ENCODE measurements at places on chromosomes 11 and 22.

GRCh38 chr22:40855979-40856512, 393 bp downstream of the ST13 start:
- peak; percentile 43 for DNase-seq

- no peak for DNase-seq
Observed at GRCh38 chr11:37963440-37963839, 1365.4 kb upstream of the RAG2 start.

DNA sequence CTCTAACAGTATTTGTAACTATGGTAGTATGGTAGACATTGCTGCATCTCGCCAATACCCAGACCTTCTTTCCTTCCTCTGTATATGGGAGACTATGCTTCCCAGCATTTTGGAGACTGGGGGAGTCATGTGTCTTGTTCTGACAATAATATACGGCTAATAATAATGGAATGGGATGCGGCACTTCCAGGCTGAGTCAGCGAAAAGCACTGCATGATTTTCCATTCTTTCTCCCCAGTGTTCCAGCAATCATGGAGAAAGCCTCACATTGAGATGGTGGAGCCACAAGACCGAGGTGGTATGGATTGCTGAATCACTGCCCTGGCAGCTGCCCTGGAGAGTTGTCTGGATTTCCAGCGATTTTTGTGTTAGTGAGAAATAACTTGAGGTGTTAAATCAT, 77.1 kb upstream of the FIBIN start:
- no peak for DNase-seq

DNA sequence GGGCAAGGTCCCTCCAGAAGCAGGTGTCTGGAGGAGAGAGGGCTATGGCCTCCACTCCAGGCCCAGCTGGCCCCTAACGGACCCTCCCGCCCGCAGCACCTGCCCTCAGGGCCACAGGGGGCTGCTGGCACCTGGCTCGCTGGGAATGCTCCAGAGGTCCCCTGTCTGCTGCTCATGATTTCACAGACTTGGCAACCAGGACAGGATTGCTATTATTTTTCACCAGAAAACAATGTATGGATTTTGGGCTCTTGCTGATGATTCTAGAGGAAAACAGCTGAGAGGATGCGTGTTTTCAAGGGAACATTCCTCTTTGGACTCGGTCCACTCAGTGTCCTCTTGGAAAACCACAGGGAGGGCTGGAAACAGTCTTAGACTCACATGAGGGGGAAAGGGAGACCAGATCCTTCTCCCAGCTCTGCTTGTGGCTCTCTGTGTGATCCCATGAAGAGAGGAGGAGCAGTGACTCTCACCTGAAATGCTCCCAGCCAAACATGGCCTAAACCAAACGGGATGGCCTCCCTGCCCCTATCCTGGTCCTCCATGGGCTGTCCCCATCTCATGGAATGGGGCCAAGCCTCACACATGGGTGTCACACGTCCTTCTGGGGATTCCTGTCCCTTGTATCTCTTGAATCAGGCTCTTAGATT, 15.8 kb downstream of the MYEOV start:
- no peak for DNase-seq

DNA sequence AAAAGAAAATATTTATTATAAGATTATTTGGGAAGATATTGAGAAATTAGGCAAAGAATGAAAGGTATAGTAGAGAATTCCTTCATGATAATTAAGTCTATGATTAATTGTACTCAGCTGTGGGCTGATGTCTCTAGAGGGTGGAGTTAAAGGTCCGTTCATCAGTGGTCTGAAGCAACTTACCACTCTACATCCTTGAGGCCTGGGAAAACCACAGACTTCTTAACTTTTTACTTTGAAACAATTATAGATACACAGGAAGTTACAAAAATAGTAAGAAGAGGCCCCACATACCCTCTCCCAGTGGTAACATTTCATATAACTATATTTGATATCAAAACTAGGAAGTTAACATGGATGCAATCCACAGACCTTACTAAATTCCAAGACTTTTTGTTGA, 167.0 kb upstream of the NECTIN1 start:
- DNase-seq, result no peak

GRCh38 chr11:131274233-131274632, 96.2 kb upstream of the NTM start:
- no peak for DNase-seq

GRCh38 chr11:78397398-78397797, 20.2 kb downstream of the GAB2 start:
- DNase-seq, result peak; percentile 48

DNA sequence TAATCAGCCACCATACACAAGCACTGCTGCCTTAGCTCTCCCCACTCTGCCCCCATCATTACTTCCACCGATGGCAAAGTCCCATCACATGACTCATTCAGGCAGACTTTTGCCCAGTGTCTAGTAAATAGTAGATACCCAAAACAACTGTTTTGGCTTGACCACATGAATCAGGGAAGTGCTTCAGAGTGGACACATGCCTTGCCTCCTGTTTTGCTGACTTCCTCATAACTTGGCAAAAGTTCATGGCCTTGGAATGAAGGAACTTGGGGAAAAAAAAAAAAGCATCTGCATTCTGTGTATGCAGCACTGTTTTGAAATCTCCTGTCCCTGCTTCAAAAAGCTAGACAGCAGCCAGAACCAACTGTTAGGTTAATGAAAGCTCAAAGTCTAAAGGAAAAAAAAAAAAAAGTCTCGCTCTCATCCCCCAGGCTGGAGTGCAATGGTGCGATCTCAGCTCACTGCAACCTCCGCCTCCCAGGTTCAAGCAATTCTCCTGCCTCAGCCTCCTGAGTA, 335.3 kb downstream of the FAM181B start:
- peak; percentile 35 for DNase-seq

DNA sequence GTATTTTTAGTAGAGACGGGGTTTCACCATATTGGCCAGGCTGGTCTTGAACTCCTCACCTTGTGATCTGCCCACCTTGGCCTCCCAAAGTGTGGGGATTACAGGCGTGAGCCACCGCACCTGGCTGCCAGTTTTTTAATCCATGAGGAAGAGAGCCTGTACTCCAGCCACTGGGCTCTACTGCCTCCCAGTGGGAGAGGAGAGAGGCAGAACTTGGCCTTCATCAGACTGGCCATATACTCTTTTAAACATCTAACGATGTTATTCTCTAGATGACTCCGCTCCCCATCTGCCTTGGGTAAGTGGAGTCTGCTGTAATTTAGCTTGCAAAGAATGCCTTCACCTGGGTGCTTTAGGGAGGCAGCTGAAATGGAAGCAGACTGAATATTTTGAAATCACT, 34.6 kb downstream of the SLC6A5 start:
- DNase-seq, result no peak

DNA sequence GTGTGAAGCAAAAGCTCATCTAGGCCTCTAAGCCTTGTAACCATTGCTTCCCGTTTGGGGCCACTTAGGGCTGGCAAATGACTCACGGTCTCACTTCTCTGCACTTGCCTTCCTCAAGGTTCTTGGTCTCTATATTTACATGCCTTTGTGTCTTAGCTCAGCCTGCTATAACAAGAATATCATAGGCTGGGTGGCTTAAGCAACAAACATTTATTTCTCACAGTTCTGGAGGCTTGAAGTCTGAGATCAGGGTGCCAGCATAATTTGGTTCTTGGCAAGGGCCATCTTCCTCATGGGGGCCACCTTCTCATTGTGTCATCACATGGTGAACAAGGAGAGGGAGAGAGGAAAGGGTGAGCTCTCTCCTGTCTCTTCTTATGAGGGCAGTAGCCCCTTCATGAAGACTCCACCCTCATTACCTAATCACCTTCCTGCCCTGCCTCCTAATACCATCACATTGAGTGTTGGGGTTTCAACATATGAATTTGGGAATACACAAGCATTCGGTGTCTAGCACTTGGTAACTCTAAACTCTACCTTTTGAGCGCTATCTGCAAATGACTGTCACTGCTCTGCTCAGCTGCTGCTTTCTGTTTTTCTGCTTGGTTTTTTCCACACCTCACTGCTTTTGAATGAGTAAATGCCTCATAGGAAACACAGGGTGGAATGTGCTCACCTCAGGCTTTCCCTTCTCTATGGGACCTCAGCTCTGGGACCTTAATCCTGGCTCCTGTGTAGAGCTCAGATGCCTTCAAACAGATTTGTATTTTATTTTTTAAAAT, 16.2 kb upstream of the ME3 start:
- peak; percentile 87 for DNase-seq

All from inflammatory macrophage (primary cell).